ENCODE measurements at places on chromosomes 16 and 17. TPM values are rescaled to one million over a fixed set of nuclear protein-coding genes. Genes with fewer than 3 reads are reported as not detected.
A peak's percentile ranks its signal among the peaks of the same experiment; 100 is the strongest.

DNA sequence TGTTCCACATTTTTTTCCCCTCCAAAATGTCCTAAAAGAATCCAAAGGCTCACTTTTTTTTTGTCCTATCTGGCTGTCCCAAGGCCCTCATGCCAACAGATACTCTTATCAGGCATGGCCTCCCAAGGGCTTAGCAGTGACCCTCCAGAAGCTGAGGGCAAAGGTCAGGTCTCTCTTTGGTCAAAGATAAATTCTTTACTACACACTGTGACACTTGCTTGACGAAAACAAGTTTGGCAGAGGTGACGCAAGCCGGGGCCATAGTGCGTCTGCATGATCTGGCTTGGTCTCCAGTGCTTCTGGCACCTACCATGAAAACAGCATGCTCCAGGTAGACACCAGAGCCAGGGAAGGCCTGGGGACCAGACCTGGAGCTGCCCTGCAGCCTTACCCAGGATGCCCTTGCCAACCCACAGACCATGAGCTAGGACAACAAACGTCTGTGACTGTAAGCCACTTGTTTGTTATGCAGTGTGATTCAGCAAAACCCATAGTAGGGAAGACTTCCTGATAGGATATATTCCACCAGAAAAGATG, 48.5 kb upstream of the IRF8 start:
- DNase-seq = no peak

Gene ETV4
- 2.2 TPM for polyA plus RNA-seq

DNA sequence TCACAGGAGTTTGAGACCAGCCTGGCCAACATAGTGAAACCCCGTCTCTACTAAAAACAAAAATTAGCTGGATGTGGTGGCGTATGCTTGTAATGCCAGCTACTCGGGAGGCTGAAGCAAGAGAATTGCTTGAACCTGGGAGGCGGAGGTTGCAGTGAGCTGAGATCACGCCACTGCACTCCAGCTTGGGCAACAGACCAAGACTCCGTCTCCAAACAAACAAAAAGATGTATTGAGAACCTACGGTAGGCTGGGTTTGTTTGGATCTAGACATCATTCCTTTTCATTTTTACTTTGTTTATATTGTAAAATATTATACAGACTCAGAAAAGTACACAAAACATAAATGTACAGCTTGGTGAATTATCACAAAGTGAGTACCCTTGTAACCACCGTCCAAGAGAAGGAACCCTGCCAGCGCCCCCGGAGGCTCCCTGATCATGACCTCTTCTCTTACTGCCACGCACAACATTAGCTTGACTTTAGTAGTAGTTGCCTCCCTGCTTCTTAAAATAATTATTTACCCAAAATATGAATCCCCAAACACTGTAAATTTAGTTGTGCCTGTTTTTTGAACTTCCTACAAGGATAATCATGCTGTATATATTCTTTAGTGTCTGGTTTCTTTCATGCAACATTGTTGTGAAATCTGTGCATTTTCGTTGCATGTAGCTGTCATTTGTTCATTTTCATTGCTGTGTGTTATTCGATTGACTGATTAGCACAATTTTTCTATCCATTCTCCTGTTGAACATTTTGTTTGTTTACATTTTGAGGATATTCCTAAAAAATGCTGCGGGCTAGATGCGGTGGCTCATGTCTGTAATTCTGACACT, 56.5 kb downstream of the KSR1 start:
- DNase-seq = no peak

GRCh38 chr16:19741354-19741753, 23.3 kb downstream of the IQCK start:
- DNase-seq = no peak

Gene KRTAP3-2
- 0.94 TPM for polyA plus RNA-seq

Gene TNFRSF17
- polyA plus RNA-seq = 1.3 TPM

Gene NOD2
- polyA plus RNA-seq = 2.1 TPM

Gene HAS3
- 14.0 TPM for polyA plus RNA-seq

DNA sequence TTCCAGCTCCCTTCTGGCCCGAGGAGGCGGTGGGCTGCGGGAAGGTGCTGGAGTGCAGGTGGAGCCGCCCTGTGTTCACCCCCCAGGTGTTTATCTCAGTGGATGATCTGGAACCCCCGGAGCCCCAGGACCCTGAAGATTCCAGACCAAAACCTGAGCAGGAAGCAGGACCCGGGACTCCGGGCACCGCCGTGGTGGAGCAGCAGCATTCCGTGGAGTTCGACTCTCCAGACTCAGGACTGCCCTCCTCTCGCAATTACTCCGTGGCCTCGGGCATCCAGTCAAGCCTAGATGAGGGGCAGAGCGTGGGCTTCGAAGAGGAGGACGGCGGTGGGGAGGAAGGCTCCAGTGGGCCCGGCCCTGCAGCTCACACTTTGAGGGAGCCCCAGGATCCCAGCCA, 25.5 kb downstream of the MNT start:
- DNase-seq = no peak

Gene PRPF8
- 114 TPM for polyA plus RNA-seq

- peak; percentile 66 for DNase-seq
These were observed 461.3 kb downstream of the PMP22 start for GRCh38 chr17:14803826-14804225.

DNA sequence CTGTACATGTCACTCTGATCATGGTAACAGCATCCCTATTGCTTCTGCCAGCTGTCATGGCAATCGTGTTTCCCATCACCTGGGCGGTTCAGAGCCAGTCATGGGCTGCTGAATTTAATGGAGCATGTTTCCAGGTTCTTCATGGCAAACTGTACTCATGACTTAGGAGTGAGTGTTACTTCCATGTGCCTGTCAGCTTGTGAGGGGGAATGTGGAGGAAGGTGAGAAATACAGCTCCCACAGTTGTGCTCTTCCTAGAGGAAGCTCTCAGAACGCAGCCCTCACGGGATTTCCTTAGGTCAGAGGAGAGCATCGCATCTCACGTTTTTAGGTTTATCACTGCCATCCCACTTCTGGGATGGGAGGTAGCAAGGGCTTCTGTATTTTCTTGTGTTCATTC, 28.0 kb upstream of the ARHGAP23 start:
- DNase-seq = no peak

DNA sequence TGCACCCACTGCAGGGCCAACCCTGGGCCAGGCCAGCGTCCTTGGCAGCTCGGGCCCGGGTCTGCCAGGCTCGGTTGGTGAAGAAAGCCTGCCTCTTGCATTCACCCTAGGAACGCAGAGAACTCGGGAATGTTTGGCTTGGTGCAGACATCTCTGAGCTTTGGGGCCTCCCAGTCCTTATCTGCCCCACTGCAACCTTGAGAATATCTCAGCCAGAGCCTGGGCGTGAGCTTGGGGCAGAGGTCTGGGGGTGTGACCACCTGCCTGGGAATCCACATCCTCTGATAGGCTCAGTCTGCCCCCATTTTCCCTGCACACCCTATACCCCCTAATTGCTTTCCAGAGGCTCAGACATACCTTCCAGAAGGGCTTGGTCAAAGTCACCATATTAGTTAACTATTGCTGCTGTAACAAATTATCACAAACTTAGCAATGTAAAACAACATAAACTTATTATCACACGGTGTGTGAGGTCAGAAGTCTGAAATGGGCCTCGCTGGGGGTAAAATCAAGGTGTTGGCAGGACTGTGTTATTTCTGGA, 30.7 kb upstream of the ZNF423 start:
- DNase-seq = no peak

- DNase-seq = no peak
These were observed 19.7 kb downstream of the DEXI start for GRCh38 chr16:10922328-10923145.

Gene GABARAP
- 1,149 TPM for polyA plus RNA-seq

DNA sequence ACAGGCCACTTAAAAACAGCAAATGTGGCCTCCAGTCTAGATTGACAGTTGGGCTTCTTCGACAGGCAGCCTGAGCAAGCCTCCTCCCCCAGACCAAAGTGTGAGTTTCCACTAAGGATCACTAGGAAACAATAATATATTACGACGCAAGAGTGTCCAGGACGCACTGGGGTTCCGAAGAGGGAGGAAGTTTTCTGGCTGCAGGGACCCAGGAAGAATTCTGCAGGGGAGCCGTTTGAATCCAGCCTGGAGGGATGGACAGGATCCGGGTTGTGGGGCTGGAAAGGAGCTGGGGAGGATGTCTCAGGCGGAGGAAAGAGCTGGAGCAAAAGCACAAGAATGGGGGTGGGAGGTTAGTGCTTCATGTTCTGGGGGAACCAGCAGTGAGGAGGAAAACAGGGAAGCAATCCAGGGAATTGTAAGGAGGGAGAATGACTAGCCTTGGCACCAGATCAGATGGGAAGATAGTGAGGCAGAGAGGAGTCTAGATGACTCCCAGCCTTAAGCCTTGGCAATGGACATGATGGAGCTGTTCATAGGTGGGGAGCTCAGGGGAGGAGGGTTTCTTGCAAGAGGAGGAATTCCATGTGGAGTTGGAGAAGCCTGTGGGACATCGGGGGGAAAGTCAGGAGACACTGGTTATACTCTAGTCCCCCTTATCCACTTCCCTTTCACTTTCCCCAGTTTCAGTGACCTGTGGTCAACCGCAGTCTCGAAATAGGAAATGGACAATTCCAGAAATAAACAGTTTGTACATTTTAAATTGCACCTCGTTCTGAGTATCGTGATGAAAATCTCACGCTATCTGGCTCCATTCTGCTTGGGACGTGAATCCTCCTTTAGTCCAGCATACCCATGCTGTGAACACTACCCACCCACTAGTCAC, 26.6 kb downstream of the NGFR start:
- no peak for DNase-seq

Gene KRT12
- not detected for polyA plus RNA-seq

Gene HYDIN
- 2.9 TPM for polyA plus RNA-seq
